ENCODE measurements at places on chromosomes 13 and 19.
A peak's percentile ranks its signal among the peaks of the same experiment; 100 is the strongest.

GRCh38 chr19:16134510-16134909, 9.0 kb upstream of the HSH2D start:
- DNase-seq: no peak

DNA sequence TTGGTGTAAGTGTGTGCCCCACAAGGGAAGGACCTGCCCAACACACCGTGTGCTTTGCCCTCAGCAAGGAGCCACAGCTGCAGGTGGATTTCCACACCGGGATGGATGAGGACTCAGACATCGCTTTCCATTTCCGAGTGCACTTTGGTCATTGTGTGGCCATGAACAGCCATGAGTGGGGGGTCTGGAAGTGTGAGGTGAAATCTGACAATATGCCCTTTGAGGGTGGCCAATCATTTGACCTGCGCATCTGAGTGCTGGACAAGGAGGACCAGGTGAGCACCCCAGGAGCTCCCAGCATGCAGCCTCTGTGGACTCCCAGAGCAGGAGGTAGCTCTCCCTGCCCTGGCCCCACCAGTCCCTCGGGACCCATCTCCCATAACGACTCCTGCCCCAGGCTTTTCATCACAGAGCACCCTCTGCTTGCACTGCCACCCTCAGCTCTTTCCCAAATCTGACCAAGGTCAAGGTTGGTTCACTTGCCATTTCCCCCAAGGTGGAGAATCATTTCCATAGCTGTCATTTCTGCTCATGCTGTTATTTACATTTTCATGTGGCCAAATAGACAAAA, 13.2 kb upstream of the EID2 start:
- no peak for DNase-seq

DNA sequence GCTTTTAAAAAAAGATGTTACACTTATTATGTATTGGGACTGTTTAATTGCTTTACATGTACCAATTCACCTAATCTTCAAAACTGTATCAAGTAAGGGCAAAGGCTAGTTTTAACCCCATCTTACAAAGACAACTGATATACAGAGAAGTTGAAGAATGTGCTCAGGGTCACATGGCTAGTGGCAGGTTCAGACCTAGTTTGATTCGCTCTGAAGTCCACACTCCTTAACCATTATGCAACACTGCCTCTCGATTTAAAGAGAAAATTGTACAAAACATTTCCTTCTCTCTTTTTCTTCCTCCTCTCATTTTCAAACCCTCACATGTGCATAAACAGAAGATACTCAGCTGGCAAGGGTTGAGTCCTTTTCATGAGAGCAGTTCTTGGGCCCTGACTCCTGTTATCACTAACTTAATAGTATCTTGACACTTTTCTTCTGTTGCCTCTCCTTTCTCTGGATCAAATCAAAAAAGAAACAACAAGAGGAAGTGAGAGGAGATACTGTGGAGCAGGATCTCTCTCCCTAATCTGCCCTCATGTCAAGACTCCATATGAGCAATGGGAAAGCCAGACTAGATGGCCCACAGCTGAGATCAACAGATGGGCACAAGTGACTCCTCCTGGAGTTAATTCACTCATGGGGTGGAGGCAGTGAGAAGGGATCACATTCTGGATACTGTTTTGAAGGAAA, 19.0 kb upstream of the N4BP2L1 start:
- DNase-seq: no peak

DNA sequence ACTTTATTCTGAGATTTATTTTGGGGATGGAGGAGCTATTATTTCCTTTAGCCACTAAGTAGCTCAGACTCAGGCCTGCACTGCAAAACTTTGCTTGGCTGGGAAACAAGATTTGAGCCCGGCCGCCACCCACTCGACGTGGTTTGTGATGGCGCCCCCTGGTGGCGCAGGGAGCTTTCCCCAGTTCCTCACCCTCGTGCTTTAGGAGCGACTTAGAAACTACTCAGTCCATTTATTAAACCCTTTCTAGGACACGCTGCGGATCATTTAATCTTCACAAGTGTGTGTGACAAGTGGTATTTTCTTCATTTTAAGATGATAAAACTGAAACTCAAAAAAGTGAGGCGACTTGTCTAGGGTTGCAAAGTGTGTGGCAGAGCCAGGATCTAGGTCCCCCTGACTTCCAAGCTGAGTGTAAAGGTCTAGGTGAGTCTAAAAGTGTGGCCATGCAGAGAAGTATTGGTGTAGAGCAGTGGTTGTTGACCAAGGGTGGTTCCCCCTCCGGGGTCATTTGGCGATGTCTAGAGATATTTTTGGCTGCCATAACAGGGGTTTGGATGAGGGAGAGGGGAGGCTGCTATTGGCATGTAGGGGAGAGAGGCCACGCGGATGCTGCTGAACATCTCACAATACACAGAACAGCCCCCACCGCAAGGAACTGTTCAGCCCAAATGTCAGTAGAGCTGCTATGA, 2.2 kb downstream of the CXCL17 start:
- DNase-seq: peak; percentile 83

DNA sequence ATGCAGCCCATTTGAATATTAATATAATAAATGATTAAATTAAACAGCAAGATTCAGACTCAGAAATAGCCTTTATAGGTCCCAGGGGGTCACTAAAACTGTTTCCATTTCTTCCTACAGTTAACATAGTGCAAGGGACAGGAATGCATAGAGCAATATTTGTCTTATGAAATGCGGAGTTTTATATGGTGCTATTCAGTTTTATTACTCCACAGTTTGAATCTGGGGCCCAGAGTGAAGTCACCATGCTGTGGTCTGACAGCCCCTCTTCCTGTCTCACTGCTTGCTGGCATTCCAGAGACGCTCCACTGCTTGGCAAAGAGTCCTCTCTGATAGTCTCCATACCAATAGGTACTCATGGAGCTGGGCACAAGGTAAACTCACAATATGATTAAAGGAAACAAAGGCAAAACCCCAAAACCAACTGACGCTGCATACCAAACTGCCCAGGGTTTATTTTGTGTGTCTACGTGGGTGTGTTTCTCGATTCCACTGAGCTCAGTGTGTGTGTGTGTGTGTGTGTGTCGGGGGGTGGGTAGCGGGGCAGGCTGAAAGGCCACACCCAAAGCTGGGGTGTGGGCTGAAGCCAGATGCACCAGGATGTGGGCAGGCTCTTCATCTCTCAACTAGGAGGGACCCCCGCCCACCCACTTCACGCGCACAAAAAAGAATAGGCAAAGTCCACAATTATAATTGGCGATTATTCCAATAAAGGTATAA, 277.9 kb downstream of the TSHZ3 start:
- DNase-seq: no peak

GRCh38 chr13:76389321-76389720, 496.9 kb downstream of the KCTD12 start:
- no peak for DNase-seq

- DNase-seq: no peak
Measured at GRCh38 chr13:36770741-36771140, 48.3 kb upstream of the RFXAP start.

DNA sequence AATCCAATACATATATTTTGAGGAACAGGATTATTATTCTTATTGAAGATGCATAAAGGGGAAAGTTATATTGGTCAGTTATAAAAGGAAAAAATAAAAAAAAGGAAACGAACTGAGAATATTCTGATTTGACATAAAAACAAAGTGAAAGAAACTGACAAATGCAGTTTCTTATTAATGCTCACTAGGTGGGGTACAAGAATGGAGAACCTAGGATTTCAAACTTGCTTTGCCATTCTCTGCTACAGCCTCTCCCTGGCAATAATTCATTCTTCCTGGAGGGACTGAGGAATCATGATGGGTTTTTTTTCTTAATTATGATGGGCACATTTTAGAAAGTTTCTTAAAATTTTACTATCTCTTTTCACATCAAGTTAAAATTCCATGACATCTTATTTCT, 154.9 kb downstream of the PCDH9 start:
- DNase-seq: no peak

- DNase-seq: no peak
Measured at GRCh38 chr19:13026462-13027370, 31.4 kb downstream of the NFIX start.

GRCh38 chr19:6577476-6578125, 13.3 kb downstream of the CD70 start:
- no peak for DNase-seq

DNA sequence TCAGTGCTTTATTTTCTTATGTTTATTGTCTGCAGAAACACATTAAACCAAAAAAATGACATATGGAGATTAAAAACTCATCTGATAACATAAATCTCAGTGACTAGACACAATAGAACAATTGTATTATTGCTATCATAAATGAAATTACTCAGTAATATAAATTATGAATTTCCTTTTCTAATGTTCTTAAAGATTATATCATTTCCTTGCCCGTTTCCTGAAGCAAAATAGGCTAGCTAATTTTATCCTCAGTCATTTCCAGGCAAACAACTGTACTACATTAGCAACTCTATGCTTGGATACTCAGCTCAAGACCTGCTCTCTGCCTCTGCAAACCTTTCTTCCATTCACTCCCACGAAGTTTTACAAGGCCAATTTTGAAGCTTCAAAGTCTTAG, 61.2 kb downstream of the RFC3 start:
- no peak for DNase-seq

DNA sequence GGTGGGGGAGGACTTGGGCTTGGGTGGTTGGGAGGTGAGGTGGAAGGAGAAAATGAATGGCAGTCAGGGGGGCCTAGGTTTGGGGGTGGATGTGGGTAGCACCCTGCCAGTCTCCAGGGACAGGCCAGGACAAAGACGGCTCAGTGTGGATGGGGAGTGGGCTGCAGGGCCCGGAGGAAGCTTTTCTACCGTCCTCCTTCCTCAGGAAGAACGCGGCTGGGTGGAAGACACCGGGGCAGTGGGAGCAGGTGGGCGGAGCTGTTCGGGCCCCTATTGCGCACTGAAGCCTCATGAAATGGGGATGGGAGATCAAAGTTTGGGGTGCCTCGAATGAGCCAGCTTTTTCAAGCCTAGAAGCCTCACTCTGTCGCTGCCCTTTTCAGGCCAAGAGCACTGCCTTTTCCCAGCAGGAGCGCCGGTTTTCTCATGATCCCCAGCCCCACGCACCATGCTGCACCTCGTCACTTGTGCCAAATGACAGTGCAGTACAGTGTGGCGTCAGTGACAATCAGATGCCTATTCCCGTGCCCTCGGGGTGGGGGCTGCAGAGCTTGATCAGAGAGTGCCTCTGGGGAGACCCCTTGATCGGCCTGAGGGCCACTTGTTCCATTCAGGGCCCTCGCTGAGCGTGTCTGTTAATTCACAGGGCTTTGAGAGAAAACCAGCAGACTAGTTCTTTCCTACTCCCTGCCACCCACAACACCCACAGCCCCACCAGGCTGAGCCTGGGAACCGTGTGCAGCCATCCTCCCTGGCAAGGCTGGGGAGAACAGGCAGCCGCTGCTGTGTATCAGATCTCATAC, 1.5 kb downstream of the CALM3 start:
- DNase-seq: peak; percentile 71

DNA sequence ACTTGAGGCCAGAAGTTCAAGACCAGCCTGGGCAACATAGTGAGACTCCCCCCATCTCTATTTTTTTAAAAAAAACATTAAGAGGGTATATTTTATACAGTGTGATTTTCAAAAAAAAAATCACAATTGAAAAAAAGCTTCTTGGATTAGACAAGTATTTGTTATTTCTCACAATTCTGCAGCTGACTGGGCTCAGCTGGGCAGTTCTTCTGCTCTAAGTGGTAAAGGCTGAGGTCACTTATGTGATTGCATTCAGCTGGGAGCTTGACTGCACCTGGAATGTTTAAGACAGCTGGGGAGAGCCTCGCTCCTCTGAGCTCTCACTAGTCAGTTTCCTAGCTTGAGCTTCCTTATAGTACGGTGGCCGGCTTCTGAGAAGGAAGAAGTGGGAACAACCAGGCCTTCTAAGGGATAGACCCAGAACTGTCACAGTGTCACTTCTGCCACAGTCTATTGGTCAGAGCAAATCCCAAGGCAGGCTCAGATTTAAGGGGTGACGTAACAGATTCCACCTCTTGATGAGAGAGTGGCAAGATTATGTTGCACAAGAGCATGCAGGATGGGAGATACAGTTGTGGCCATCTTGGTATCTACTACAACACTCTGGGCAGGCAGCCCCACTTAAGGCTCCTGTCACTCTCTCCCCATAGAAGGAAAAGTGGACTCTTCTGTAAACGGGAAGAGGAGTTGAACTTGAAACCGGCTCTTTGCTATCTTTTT, 19.7 kb upstream of the IRGC start:
- DNase-seq: no peak

GRCh38 chr13:101085551-101085950, 330.8 kb downstream of the NALCN start:
- no peak for DNase-seq

DNA sequence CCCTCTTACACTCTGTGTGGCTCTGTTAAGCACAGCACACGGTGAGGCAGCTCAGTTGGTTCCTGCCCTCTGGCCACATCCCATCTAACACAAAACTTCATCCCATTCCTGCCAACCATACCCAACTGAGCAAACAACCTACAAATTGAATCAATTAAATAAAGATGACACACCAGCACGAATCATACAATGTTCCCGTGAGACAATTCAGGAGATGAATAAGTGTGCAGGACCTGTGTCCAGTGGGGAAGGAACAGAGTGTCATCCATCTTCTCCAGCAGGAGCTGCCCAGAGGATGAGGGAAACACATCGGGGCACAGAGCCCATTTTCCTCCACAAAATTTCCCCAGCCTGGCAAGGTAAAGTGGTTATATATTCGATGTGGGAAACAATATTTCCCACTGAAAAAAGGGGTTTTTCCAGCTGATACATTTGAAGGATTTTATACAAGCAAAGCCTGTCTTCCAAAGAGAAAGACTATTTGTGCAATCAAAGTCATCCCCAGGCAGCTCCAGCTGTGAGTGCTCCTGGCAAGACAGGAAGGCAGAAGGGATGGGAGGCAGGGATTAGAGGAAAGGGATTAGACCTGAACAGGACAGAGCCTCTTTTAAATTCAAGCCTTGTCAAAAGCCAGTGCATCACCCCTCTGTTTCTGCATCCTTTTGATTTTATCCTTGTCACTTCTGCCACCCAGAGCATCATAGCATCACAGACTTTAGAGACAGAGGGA, 240.2 kb downstream of the LHFPL6 start:
- no peak for DNase-seq

- DNase-seq: no peak
Measured at GRCh38 chr13:68759617-68760016, 1348.0 kb upstream of the ATXN8OS start.

DNA sequence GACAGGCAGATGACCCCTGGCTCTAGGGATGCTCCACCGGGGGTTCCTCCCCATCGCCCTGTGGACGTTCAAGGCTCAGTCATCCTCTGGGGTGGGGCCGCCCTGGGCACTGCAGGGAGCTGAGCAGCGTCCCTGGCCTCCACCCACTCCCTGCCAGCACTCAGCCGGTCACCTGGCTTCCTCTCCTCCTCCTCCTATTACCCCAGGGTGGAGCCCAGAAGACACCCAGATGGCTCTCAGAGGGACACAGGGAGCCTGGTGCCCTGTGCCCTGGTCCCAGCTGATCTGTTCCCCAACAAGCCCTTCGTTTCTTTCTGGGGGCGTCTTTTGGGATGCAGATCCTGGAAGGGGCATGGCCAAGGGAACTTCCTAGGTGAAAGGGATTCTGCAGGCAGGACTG, 3.7 kb upstream of the MKNK2 start:
- no peak for DNase-seq

DNA sequence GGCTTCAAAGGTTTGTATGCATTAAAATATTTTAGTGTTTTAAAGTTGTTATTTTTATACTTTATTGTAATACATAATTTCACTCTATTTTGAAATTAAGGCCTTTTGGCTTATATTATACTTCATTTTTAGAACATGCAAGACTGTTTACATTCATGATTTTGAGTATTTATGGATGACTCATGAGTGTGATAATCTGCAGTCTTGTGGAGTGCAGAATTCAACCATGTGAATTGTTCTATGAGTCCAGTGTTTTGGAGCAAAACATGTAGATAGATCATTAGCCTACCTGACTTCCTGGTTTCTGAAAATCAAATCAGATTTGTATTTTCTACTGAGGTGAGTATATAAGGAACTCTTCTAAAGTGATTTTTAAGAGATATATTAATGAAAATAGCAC, 241.8 kb downstream of the PCCA start:
- DNase-seq: no peak

All from activated CD4-positive, alpha-beta T cell treated with anti-CD3 and anti-CD28 coated beads for 4 hours (primary cell).